Psoas muscle (tissue), 8 donors: ENCODE measurements at places on chromosomes 1 and 21. TPM values are rescaled to one million over a fixed set of nuclear protein-coding genes. Genes with fewer than 3 reads are reported as not detected.

Gene IFNAR1
- polyA plus RNA-seq, result 31.6 TPM

Gene CD55
- 85.6 TPM for polyA plus RNA-seq

Gene HSD3B1
- polyA plus RNA-seq, result not detected

Gene KLF17
- not detected for polyA plus RNA-seq

Gene LCE2A
- not detected for polyA plus RNA-seq

Gene AVPR1B
- polyA plus RNA-seq, result not detected

Gene NPHS2
- polyA plus RNA-seq, result not detected

Gene SYNC
- polyA plus RNA-seq, result 74.7 TPM

Gene CR1L
- polyA plus RNA-seq, result 0.05 TPM

Gene KCNK1
- polyA plus RNA-seq, result 0.14 TPM

Gene ATF6
- polyA plus RNA-seq, result 8.6 TPM

Gene TRNAU1AP
- 7.3 TPM for polyA plus RNA-seq

Gene AKNAD1
- 0.14 TPM for polyA plus RNA-seq

Gene CD244
- polyA plus RNA-seq, result 0.05 TPM

Gene RAD54L
- polyA plus RNA-seq, result 0.08 TPM

Gene DTL
- 0.23 TPM for polyA plus RNA-seq

Gene RPTN
- not detected for polyA plus RNA-seq

Gene CD1E
- polyA plus RNA-seq, result not detected

Gene F13B
- not detected for polyA plus RNA-seq

Gene LYPD8
- not detected for polyA plus RNA-seq

Gene CFAP107
- polyA plus RNA-seq, result 0.04 TPM

Gene SAMD11
- 0.28 TPM for polyA plus RNA-seq

Gene GNG4
- 0.04 TPM for polyA plus RNA-seq

Gene TNFAIP8L2
- 1.1 TPM for polyA plus RNA-seq

Gene PRPF38A
- polyA plus RNA-seq, result 16.2 TPM

Gene MSH4
- 0.11 TPM for polyA plus RNA-seq

Gene MAB21L3
- polyA plus RNA-seq, result not detected

Gene RGS13
- polyA plus RNA-seq, result not detected

Gene MGST3
- polyA plus RNA-seq, result 233 TPM

Gene CLCNKA
- polyA plus RNA-seq, result 0.63 TPM

Gene KRTAP11-1
- polyA plus RNA-seq, result not detected

Gene YBEY
- polyA plus RNA-seq, result 12.2 TPM

Gene ACTL8
- not detected for polyA plus RNA-seq

Gene DHCR24
- 70.7 TPM for polyA plus RNA-seq

Gene ADCY10
- polyA plus RNA-seq, result 0.09 TPM

Gene PLA2G2C
- not detected for polyA plus RNA-seq

Gene TTC39A
- polyA plus RNA-seq, result 3.2 TPM

Gene KRTCAP2
- polyA plus RNA-seq, result 149 TPM

Gene CDC20
- 1.9 TPM for polyA plus RNA-seq

Gene ATAD3B
- 12.3 TPM for polyA plus RNA-seq

Gene MARK1
- polyA plus RNA-seq, result 2.6 TPM

Gene CLEC20A
- not detected for polyA plus RNA-seq

Gene RBM34
- polyA plus RNA-seq, result 80.3 TPM

Gene SERINC2
- 13.4 TPM for polyA plus RNA-seq

Gene FCAMR
- polyA plus RNA-seq, result not detected

Gene LCE7A
- polyA plus RNA-seq, result not detected

Gene RPAP2
- 12.7 TPM for polyA plus RNA-seq

Gene CD34
- polyA plus RNA-seq, result 25.0 TPM

Gene NKAIN1
- 7.0 TPM for polyA plus RNA-seq

Gene OVAAL
- 0.04 TPM for polyA plus RNA-seq

Gene CR1
- 0.13 TPM for polyA plus RNA-seq

Gene FAM72C
- polyA plus RNA-seq, result not detected

Gene TBX19
- 0.36 TPM for polyA plus RNA-seq

Gene CFAP74
- 0.05 TPM for polyA plus RNA-seq

Gene LRRC39
- 27.7 TPM for polyA plus RNA-seq

Gene OR2T11
- polyA plus RNA-seq, result not detected

Gene DPYD
- 2.5 TPM for polyA plus RNA-seq
